ENCODE measurements at places on chromosomes 11 and 22. TPM values are rescaled to one million over a fixed set of nuclear protein-coding genes. Genes with fewer than 3 reads are reported as not detected.

CARNS1 gene
- total RNA-seq = not detected

OR5P2 gene
- total RNA-seq = not detected

TTC12 gene
- 7.3 TPM for total RNA-seq

OR2AG2 gene
- total RNA-seq = not detected

SCUBE1 gene
- 0.05 TPM for total RNA-seq

GGTLC3 gene
- not detected for total RNA-seq

- no peak for DNase-seq
Measured at GRCh38 chr11:67213178-67213621, 53.1 kb upstream of the GRK2 start.

GRCh38 chr11:65927904-65928397, 8.7 kb downstream of the DRAP1 start:
- no peak for DNase-seq

- no peak for DNase-seq
Measured at GRCh38 chr11:132564091-132564885, 968.0 kb downstream of the OPCML start.

- no peak for DNase-seq
Measured at GRCh38 chr22:29710922-29711593, 8.7 kb upstream of the CABP7 start.

GRCh38 chr11:78450866-78451265, 33.2 kb upstream of the GAB2 start:
- DNase-seq = no peak

- no peak for DNase-seq
Measured at GRCh38 chr11:105204636-105205035, 65.1 kb upstream of the CARD18 start.

DNA sequence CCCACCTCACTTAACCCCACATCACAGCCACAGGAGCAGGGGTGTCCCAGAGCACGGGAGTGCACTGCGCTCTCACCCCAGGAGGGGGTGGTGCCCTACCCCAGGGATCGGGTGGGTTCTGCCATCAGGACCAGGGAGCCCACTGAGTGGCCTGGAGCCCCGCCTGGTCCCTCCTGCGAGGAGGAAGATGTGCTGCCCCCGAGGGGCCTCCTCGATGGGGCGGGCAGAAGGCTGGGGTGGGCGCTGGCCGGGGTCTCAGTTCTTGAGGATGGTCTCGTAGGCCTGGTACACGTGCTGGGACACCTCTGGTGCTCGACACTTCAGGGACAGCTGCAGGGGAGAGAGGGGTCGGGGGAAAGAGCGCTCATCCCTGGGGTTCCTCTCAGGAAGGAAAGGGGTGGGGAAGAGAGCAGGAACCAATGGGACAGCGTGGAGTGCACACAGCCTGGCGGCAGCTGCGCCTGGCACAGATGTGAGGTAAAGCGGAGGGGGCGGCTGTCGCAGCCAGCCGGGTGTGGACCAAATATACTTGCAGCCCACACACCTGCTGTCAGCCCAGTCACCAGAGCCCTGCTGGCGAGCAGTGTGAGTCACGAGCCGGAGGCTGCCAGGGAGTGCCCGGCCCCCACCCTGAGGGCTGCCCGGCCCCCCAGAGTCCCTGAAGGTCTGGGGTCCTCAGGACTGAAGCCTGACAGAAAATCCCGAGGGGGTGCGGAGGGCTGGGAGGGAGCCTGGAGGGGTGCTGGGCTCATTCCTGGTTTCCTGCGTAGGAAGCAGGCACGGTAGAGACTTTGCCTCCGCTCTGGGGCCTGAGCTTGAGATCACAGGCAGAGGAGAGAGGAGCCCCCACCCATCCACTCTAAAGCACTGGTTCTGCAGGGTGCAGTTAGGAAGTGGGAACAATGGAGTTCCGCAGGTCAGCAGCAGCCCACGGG, 13.3 kb upstream of the RASL10A start:
- peak; percentile 27 for DNase-seq

GRCh38 chr11:32549611-32550187, 33.9 kb upstream of the EIF3M start:
- no peak for DNase-seq

- DNase-seq = no peak
Measured at GRCh38 chr22:40967111-40967760, 16.1 kb downstream of the RBX1 start.

DNA sequence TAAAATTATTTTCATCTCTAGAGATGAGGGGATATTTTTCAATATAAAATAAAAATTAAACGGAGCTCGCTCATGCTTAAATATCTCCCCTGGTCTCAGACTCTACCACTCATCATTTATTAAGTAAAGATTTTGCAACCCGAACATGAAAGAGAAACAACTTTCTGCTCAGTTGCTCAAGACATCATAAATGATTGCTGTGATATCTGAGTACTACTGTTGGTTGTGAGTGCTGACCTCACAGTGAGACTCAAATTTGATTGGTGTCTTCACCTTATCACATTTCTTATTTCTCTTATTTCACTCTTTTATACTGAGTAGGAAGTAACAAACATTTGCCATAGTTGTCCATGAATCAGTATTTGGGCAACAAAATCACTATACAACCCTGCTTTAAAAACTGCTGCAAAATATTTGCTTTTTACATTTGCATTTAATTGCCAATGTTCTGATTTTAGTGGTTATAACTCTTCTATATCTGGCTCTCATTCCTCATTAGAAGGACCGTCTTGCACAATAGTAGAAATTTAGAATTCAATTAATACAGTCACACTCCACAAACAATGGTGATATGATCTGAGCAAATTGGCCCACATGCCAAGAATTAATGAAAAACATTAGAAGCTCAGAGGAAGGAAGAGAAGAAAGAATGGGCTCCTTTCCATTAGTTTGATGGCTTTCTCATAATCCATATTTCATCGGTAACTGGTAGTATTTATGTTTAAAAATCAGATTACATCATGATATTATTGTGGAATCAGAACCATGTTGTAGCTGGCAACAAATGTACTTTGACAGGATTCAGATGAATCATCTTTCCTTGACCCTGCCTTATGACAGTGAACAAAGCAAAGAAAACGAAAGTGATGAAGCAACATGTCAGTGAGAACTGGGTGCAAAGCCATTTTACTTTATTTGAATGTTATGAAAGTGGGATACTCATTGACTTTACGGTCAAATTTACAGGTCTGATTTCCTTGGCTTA, 973.6 kb upstream of the TENM4 start:
- no peak for DNase-seq

GRCh38 chr11:118051611-118052461, 25.0 kb upstream of the TMPRSS4 start:
- DNase-seq = no peak

Data from MG63 (cell line).